Cerebellar cortex (tissue), 1 donor: ENCODE measurements at places on chromosomes 1 and 21.

DNA sequence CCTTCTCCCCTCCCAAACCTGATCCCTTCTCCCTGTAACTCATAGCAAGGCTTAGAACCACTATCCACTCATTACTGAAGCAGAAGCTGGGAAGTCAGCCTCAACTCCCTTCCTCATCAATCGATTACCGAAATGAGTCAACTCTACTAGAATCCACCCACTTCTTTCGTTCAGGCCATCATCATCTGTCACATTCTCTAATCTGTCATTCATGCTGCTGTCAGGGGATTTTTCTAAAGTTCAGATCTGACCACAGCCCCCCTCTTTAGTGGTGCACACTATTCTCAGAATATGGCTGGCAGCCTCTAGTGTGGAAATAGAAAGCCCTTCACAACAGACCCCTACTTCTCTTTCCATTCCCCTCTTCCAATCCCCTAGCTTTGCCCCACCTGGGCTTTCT, 5.1 kb downstream of the NT5C1A start:
- DNase-seq: no peak

- no peak for DNase-seq
These were observed 14.8 kb upstream of the RNF220 start for GRCh38 chr1:44390277-44390676.

GRCh38 chr1:204150702-204151551, 917 bp downstream of the ETNK2 start:
- DNase-seq: no peak

DNA sequence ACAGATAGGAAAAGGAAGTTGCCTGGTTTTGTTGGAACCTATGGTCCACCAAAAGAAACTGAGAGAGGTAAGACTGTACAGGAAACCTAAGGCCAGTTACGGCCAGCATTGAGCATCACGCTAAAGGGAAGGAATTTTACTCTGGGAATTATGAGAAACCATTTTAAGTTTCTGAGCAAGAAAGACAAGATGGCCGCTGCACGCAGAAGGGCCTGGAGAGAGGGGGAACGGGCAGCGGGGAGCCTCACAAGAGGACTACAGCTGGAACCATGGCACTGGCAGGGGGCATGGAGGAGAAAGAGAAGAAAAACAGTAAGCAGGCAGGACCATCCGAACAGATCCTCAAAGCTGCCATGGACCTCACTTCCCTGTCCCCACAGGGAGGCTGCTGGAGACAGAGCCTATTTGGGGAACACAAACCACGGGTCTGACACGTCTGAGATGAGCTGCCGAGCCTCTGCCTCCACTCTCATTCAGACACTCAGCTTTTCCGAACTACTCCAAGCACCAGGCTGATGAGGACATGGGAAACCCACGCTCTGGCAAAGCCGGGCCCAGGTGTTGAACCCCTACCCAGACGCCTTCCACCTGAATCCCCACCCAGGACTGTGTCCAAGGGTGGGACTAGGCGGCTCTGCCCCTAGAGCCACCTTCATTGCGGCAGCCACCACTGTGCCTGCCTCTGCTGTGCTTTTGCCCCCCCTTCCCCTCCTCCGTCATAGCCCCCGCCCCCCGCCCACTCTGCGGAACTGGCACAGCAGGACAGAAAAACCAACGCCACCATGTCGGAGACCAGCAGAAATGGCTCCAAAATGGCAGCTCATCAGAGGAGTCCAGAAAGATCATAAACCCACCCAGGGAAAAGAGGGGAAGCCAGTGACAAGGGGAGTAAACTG, 69.0 kb downstream of the CD46 start:
- no peak for DNase-seq

DNA sequence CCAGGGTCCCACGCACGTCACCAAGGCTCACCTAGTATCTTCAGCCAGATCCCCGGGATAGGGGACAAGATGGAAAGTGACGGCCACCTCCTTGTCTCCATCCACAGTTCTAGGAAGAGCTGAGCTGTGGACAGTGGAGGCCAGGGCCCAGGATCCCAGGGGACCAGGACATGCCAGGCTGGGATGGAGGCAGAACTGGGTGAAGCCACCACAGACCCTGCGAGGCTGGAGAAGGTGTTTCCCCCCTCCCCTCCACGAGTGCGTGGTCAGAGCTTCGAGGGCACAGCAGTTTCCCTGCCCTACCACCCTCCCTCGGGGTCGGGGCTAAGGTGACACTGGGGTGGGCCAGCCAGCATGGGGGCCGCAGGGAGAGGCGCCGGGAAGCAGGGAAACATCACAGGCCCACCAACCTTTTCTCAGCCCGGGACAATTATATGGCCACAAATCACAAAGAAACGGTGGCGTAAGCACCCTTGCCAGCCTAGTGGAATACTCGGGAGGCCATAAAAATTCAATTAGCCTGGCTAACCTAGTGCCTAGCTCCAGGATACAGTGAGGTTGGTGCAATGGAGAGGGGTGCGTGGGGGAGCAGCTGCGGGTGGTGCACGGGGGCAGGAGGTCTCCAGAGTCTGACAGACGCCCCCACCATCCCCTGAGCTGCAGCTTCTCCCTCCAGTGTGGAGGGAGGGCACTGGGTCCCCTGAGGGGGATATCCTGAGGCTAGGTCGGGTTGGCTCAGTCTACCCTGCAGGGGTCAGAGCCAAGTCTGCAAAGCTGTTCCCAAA, 13.4 kb downstream of the DRAXIN start:
- no peak for DNase-seq

DNA sequence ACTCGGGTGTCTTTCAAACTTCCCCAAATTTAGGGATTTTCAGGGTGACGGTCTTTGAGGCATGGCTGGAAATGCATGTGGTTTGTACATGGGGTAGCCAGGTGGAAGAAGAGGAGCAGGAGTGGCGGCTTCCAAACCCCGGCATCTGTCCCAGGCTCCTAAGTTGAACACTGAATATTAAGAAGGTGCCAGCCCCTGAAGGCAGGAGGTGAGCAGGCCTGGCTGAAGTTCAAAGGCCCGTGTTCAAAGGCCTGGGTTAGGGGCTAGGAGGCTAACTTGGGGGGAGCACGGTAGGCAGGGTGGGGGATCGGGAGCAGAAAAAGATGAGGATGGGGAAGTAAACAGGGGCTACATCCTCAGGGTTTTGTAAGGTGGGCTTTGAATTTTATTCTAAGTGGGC, 42.8 kb downstream of the ELK4 start:
- DNase-seq: no peak

DNA sequence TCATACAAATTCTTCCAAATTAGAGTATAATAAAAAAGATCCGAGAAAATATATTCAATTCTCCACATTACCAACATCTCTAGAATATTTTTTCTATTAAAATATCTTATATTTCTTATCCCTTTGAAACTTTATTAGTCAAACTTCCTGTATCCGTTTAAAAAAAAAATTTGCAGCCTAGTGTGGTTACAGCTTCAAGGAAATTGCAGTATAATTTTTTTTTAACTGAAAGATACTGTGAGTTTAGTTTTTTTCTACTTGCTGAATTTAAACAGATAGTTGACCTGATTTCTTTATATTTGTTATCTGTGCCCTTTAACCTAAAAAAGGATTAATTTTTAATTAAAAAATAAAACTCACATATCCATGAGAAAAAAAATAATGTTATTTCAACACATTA, 1.5 kb downstream of the RGS18 start:
- DNase-seq: no peak

GRCh38 chr1:200041337-200042118, 14.0 kb downstream of the NR5A2 start:
- DNase-seq: no peak

- DNase-seq: no peak
These were observed 11.5 kb upstream of the CHIA start for GRCh38 chr1:111279144-111279543.

- DNase-seq: no peak
These were observed 2.4 kb upstream of the PROX1 start for GRCh38 chr1:213985209-213986019.

DNA sequence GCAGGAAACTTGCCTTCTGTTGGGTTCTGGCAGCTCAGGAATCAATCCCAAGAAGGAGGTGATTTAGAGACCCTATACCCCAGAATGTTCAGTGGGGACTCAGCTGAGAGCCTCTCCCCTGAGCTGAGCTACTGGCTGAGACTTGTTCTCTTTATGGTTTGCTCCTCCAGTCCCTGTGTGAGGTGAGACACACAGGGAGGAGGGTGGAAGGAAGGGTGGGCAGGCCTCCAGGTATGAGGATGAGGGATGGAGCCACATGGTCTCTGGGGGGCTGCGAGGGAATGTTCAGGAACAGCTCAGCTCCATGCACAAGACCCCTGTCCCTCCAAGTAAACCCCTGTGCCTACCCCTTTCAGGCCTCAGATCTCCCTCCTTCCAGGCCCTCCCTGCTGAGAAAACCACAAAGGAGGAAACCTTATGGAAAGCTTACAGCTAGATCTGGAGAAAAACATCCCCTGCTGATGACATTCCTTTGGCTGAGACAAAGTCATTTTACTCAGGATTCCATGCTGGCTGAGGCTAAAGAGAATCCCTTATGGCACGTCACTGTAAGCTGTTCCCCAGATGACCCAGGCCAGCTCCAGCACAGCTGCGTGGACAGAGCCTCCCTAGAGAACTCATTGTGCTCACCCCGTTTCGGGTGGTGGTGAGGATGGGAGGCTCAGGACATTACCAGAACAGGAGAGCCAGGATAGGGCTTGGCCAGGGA, 91.5 kb upstream of the IPO9 start:
- no peak for DNase-seq

- DNase-seq: no peak
These were observed 285.9 kb downstream of the CHRM3 start for GRCh38 chr1:239672256-239672655.

- peak; percentile 72 for DNase-seq
These were observed 126.0 kb upstream of the TMEM51 start for GRCh38 chr1:15027515-15027986.

DNA sequence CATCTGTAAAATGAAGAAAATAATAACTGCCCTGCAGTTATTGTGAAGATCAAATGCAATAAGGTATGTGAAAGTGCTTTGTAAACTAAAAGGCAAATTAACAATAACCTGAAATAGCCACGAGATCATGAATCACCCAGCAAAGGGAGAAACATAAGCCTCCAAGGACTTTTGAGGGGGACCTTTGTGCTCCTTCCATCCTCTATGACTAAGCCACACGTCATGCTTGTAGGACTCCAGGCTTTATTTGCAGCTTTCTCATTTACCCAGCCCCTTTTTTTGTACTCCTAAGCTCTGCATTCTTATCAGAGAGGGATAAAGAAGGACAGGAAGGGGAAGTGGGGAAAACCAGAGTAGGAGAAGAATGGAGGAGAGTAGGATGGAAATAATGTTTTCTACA, 115.1 kb downstream of the PROX1 start:
- no peak for DNase-seq

- peak; percentile 70 for DNase-seq
These were observed 25.6 kb downstream of the AK2 start for GRCh38 chr1:33010932-33011731.

GRCh38 chr1:38047603-38048141, 1.1 kb upstream of the POU3F1 start:
- no peak for DNase-seq

DNA sequence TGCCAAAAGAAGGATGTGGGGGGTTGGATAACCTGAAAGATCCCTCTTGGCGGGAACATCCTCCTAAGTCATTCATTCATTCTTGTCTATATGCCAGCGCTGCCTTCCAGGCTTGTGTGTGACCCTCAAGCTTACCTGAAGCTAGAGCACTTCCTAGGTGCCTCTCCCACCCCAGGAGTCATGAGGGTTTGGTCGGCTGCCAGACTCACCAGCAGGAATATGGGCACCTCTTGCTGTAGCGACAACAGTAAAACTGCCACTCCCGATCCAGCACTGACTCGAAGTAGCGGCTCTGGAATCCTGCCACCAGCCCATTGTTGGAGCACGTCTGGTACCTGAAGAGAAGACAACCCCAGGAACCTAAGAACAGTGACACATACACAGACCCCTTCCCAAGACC, 15.0 kb downstream of the DPT start:
- DNase-seq: no peak

- DNase-seq: no peak
These were observed 13.9 kb downstream of the LEMD1 start for GRCh38 chr1:205407970-205408369.

DNA sequence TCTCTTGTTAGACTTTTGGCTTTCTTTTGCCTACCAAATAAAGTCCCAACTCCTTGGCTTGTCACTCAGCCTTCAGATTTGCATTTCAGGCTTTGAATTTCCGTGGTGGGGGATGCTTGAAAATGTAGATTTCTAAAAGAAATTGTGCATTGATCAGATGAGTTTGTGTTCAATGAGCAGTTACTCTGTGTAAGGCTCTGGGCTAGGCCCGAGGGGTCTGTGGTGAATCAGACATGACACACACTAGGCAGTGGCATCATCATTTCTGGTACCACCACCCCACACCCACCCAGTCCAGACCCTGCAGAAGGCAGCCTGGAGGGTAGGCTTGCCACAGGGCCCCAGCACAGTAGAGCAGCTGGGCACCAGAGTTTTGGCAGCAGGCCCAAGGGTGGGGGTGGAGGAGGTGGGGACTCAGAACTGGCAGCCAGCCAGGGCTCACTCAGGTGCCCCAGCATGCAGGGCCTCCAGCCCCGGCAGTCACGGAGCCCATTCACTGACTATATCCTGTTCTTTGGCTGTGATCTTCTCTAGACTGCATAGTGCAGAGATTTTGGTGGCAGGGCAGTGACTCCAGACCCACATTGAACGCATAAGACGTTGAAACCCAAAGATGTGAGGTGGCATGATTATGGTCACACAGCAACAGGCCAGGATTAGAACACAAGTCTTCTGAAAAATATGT, 97.2 kb upstream of the ARTN start:
- DNase-seq: peak; percentile 20

DNA sequence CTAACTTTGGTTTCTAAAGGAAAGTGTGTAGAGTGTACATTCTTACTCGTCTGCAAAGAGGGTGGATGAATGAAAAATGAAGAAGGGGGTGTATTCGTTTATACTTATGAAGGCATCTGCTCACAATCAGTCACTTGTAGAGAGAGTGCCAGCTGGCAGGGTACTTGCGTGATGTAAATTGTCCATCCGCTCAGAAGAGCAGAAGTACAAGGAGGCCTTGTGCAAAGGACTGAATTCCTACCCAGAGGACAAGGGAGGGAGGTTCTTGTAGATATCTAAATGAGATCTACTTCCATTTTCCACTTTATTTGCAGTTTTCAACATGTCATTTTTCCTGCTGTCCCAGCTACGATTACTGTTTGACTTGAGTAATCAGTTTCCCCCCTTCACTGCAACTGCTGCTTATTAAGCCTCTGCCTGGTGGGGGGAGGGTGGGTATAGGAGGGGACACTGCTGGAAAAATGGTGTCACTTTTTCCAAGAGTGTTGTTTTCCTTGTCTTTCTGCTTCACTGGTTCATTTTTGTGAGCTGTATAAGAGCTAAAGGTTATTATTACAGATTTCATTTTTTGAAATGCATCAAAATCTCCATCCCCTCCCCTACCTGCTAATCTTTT, 67.3 kb downstream of the LAMC1 start:
- peak; percentile 72 for DNase-seq

- no peak for DNase-seq
These were observed 53.9 kb downstream of the DUSP10 start for GRCh38 chr1:221687836-221688487.

GRCh38 chr1:36603461-36603860, 120.7 kb upstream of the CSF3R start:
- no peak for DNase-seq

GRCh38 chr1:107534632-107535031, 393.8 kb downstream of the NTNG1 start:
- DNase-seq: no peak
